SK-N-MC (cell line): ENCODE measurements at places on chromosomes 3 and 15.

DNA sequence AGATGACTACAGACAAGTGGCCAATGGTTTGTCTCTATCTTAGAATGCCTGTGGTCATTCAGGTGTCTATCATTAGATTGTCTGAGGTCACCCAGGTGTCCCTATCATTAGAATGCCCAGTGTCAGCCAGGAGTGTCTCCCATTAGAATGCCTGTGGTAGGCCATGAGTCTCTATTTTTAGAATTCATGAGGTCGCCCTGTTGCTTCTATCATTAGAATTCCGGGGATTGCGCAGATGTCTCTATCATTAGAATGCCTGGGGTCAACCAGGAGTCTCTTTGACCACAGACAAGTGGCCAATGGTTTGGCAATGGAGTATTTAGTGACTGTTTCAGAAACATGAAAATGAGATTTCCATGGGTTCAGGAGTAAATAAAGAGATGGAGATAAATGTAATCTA lies 7.6 kb downstream of the RTP2 start:
- DNase-seq = no peak

GRCh38 chr3:64158334-64158733 lies 66.9 kb downstream of the PRICKLE2 start:
- DNase-seq = no peak

- DNase-seq = no peak
Observed at GRCh38 chr3:171755015-171755589, 55.2 kb downstream of the PLD1 start.

GRCh38 chr15:63610209-63610841 lies 13.1 kb downstream of the FBXL22 start:
- DNase-seq = peak; percentile 91

GRCh38 chr3:48949376-48949717 lies 30.7 kb downstream of the ARIH2 start:
- DNase-seq = no peak

GRCh38 chr3:177930771-177931170 lies 605.5 kb upstream of the KCNMB2 start:
- DNase-seq = no peak

GRCh38 chr3:132404276-132404675 lies 13.0 kb upstream of the DNAJC13 start:
- no peak for DNase-seq

GRCh38 chr3:164641071-164641470 lies 437.2 kb downstream of the SI start:
- DNase-seq = no peak

DNA sequence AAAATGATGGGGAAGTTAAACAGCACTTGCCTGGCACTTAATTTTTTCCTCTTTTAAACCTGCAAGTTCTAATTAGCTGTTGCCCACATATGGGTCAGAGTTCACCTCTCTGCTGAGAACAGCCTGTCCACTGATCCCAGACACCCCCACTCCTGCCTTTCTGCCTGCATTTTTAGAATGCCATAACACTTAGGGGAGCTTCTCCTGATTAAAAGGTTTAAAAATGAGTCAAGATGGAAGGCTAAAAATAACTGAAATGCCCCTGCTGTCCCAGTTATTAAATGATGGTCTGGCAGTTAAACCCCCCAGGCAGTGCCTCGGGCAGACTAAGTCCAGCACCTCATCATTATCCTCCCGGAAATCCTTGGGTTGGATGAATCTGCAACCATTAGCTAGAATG lies 913.6 kb upstream of the ARPP21 start:
- DNase-seq = no peak

GRCh38 chr3:133934996-133935842 lies 39.5 kb upstream of the RAB6B start:
- no peak for DNase-seq

DNA sequence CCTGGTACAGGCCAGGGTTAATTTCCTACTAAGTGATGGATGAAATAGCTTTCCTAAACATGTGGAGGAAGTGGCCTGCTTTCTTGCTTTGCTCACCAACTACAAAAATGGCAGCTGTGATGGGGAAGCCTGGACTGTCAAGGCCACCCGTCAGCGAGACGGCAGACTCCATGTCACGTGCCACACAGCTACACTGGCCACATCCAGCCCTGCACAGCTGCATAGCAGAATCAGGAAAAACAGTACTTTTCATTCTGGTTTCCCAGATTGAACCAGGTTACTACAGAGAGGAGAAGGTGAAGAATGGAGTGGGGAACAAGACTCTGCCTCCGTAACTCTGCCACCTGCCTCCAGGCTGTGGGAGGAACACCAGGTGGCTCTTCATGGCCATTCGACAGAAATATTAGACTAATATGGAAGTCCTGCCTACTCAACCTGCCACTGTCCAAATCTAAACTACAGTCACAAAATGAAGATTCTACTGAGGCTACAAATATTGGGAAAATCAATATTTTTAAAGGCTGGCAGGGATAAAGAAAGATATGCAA lies 174.3 kb downstream of the MAGI1 start:
- no peak for DNase-seq

- no peak for DNase-seq
Observed at GRCh38 chr15:81008312-81008711, 7.6 kb downstream of the TLNRD1 start.

- peak; percentile 99 for DNase-seq
Observed at GRCh38 chr3:120094776-120095225, 554 bp upstream of the GSK3B start.

DNA sequence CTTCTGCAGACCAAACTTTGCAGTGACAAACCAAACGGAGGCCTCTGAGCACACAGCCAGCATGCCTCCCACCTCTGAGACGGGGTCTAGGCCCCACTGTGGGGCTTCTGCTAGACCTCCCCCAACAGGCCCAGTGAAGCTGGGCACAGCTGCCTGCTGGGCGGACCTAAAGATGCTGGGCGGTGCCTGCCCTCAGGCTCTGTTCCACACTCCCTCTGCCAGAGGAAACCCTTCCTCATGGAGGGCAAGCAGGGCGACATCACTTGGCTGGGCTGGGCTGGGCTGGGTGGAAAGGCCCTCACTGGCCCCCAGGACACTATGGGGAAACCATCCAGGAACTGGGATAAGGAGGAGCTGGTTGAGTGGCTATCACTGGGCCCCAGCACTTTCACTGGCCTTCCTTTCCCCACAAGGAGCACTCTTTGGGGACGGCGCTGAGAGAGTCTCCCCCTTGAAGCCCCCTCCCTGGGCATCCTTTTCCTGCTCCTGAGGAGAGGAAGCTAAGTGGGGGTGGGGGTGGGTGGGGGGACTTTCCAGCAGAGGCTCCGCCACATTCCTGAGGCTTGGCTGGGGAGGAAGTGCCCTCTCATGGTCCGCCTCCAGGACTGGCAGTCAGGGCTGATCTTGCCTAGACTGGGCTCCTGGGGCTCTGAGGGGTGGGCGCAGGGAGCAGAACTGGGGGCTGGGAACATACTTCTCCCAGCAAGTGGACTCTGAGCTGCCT lies 98.1 kb upstream of the HACD2 start:
- no peak for DNase-seq

DNA sequence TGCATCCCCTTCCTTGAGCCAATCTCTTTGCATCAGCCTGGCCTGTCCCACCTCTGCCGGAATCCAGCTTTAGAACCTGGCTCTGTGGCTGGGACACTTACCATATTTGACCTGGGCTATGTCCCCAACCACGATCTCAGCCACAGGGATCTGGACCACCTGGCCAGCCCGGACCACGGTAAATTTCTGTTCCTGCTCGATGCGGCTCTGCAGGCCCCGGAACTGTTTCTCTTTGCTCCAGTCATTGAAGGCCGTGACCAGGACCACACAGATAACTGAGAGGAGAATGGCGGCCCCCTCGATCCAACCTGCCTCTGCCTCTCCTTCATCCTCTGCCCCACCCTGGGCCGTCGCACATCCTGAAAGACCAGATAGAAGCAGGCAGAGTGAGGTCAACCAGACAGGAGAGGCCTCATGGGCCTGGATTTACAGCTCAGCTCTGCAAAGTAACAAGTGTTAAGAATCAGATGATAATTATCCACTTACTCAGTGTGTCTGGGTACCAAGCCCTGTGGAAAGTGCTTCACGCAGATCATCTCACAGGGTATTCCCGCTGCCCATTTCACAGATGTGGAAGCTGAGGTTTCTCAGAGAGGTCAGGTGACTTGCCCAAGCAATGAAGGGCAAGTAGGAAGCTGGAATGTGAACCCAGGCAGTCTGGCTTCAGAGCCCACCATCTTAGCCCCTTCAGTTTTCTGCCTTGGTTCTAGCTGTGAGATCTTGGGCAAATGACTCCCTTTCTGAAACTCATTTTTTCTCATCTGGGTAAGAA lies 81.3 kb upstream of the SEC13 start:
- DNase-seq = no peak

- no peak for DNase-seq
Observed at GRCh38 chr3:158788446-158788845, 13.4 kb upstream of the MFSD1 start.

DNA sequence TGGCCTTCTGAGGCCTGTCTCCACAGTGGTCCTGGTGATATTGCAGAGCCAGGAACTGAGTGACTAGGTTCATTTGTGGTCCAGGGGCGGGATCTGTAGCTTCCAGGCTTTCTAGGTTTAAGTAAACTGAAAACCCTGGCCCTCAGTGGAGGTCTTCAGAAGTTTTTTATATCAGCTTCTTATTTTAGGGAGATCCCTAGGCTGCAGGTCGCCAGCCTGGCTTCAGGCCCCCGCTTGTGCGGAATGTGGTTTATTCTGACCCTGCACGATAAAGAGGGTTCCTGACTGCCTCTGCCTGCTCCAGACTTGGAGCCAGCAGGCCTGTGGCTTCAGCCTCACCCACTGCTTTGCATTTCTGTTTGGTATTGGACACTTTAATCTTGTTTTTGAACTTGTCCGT lies 133.9 kb upstream of the PLXNA1 start:
- DNase-seq = no peak

DNA sequence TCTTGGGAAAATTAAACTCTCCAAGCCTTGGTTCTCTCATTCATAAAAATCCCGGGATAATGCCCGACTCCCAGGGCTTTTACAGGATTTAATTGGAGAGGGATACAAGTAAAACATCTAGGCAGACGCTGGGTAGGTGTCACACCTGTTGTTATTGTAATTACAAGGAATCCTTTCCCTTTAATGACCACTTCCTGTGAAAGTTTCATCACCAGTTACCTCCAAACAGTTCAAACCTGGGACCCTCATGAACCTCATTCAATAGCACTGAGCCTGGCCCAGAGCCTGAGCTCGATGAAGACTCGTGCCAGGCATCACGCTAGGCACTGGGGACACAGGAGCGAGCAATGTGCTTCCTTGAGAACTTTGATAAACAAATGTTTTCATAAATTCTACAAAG lies 2.1 kb upstream of the RYK start:
- DNase-seq = no peak

- no peak for DNase-seq
Observed at GRCh38 chr3:138381950-138382715, 33.8 kb downstream of the MRAS start.

DNA sequence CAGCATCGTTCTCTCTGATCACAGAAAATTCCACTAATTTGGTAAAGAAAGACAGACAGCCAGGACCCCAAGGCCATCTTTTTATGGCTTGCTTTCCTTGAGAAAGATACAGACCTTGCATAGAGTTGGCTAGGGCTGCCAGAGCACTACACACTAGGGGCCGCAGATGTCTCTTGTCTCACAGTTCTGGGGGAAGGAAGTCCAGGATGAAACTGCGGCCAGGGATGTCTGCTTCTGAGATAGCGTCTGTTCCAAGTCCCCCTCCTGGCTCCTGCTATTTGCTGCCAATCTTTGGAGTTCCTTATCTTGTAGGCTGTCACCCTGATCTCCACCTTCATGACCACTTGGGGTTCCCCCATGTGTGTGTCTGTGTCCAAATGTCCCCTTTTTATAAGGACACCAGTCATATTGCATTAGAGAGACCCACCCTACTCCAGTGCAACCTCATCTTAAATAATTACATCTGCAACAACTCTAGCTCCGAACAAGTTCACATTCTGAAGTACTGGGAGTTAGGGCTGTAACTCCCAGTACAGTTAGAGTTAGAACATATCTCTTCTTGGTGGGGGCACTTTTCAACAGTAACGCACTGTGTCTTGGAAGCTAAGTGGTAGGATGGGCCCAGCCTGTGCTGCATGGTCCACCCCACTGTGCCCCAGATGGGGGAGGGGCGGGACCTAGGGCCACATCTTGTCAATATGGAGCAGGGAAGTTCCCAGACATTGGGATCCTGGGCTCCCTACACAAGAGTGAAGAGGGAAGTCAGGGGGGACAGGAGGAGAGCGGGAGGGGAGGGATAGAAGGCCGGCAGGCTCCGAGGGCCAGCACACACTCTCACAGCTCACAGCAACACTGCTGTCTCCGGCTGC lies 42.2 kb downstream of the KLF15 start:
- no peak for DNase-seq

DNA sequence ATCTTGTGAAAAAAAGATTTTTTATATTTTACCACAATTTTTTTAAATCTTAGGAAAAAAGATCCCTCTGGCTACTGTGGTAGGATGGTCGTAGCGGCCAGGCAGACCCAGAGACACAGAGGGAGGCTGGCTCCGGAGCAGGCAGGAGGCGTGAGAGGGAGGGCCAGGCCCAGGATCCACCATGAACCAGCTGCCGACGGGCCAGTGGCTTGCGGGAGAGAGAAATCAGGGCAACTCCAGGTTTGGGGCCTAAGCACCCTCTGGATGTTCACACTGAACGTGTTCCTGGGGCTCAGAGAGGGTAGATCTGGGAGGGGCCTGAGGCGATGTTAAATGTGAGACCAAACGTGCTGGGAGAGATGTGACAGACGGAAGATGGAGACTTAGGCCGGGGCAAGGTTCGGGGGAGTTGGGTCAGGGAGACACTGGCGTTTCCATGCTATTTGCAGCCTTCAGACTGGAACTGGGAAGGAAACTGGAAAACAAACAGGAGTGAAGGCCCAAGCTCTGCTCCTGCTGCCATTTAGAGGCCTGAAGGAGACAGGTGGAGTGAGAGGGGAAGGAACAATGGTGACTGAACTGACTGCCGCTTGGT lies 1.6 kb upstream of the VILL start:
- DNase-seq = no peak

- DNase-seq = no peak
Observed at GRCh38 chr3:33115024-33115768, 1.4 kb downstream of the CRTAP start.
